ENCODE measurements at places on chromosomes 12 and 14. TPM values are rescaled to one million over a fixed set of nuclear protein-coding genes. Genes with fewer than 3 reads are reported as not detected.

DNA sequence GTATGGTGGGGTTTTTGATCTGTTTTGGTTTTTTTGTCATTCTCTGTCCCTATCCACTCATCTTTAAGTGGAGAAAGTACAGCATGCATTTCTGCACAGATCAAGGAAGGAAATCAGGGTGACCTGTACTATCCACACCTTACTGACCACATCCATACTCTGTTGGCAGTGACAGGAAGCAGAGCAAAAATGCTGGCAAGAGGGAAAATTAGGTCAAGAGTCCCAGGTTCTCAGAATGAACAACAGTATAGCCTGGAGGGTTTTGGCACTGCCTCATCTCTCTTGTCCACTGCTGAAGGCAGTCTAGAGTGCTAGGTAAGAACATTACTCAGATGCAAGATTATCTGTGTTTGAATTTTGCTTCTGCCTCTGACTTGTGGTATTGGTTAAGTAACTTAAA lies 70.7 kb downstream of the TAOK3 start:
- H3K27me3 ChIP-seq: no peaks in the 10 kb centered on the region
- H3K27ac ChIP-seq: no peak overlapping the region
- peaks cover 5% of the 10 kb centered on the region for H3K36me3 ChIP-seq

The TPPP2 gene
- not detected for total RNA-seq

The NRIP2 gene
- not detected for total RNA-seq

The PCED1B gene
- total RNA-seq: 82.3 TPM

The LRRC43 gene
- not detected for total RNA-seq

The MYH6 gene
- 0.16 TPM for total RNA-seq

Measured in activated CD4-positive, alpha-beta T cell treated with anti-CD3 and anti-CD28 coated beads for 36 hours (primary cell).